ENCODE measurements at places on chromosomes 7 and 10. TPM values are rescaled to one million over a fixed set of nuclear protein-coding genes. Genes with fewer than 3 reads are reported as not detected.

The CFAP70 gene
- total RNA-seq, result 0.60 TPM

The RAPGEF5 gene
- 0.82 TPM for total RNA-seq

The BTBD16 gene
- not detected for total RNA-seq

The LRRC4 gene
- not detected for total RNA-seq

The SNX13 gene
- total RNA-seq, result 26.3 TPM

The ABCC2 gene
- 0.99 TPM for total RNA-seq

The IQCE gene
- total RNA-seq, result 5.4 TPM

The CFTR gene
- not detected for total RNA-seq

The CABCOCO1 gene
- not detected for total RNA-seq

The C7orf57 gene
- total RNA-seq, result 1.0 TPM

The MDFIC gene
- 57.1 TPM for total RNA-seq

The ZNF316 gene
- 17.2 TPM for total RNA-seq

The TMEM60 gene
- total RNA-seq, result 9.2 TPM

The PLCE1 gene
- total RNA-seq, result not detected

The PAX4 gene
- not detected for total RNA-seq

The SPDYE8 gene
- not detected for total RNA-seq

The UNC5B gene
- total RNA-seq, result 0.04 TPM

The ICA1 gene
- 0.96 TPM for total RNA-seq

DNA sequence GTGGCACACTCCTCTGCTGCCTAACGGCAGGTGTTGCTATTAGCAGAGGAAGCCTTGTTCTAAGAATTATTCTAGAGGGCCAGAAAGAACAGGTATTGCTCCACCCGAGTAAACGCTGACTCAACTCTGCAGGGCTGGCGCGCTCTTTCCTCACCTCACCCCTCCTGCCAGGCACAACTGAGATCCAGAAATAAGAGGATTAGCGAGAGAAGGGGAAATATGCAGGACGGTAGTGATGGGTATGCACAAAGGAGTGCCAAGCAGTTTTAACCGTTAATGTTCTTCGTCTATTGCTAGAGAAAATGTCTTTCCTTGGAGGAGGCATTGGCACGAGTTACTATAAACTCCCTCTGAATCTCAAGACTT, 369 bp upstream of the SCIN start:
- no peak overlapping the region for H3K27ac ChIP-seq
- DNase-seq, result no peak
- peaks cover 19% of the 10 kb centered on the region for H3K4me1 ChIP-seq
- H3K36me3 ChIP-seq, result no peaks in the 10 kb centered on the region
- H3K4me3 ChIP-seq, result peak overlapping the region; percentile 68
- peaks cover 72% of the 10 kb centered on the region for H3K27me3 ChIP-seq

DNA sequence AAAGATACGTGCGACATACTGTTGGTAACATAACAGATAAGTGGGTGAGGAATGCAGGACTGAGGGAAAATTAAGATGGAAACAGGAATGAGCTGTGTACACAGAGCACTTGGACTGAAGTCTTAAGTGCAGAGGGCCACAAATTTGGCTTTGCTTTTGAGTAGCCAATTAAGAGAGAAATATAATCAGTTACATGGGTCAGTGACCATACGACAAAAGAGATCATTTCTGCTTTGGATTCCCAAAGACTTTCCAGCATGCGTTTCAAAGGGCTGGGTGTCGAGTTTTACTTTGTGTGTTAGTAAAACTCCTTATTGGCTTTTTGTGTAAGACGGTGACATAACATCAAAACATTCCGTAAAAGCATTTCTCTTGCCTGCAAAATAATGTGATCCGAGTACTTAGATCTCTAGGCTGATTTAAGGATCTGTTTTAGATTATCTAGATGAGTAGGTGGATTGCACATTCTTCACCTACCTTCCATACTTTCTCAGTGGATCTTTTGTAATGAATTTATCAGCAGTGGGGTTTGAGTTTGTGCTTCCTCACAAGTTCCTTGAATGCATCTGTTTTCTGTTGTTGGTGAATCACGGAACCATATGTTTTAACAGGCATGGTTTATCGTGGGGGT, 7.5 kb downstream of the RABGEF1 start:
- H3K36me3 ChIP-seq, result peaks cover 4% of the 10 kb centered on the region
- no peak overlapping the region for H3K27ac ChIP-seq
- no peaks in the 10 kb centered on the region for H3K27me3 ChIP-seq
- H3K4me3 ChIP-seq, result no peak overlapping the region
- H3K4me1 ChIP-seq, result peaks cover 23% of the 10 kb centered on the region

- peaks cover 25% of the 10 kb centered on the region for H3K27me3 ChIP-seq
- peaks cover 2% of the 10 kb centered on the region for H3K4me1 ChIP-seq
- no peak for DNase-seq
- H3K27ac ChIP-seq, result no peak overlapping the region
- no peaks in the 10 kb centered on the region for H3K36me3 ChIP-seq
Observed at GRCh38 chr7:22183522-22184280, 173.3 kb downstream of the RAPGEF5 start.

DNA sequence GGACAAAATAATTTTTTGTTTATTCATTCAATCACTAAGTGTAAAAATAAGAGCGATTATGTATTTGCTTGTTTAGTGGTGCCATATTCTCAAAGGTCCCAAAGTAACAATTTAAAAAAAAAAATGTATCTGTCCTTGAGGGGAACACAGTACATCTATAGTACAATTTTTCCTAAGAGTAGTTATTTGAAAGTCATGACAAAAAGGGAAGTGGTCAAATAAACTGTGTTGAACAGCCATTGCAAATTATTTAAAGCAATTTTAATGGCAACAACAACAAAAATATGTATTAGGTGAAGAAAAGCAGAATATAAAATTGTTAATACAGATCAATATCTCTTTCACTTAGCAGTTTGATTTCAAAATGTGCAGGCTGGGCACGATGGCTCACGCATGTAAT, 943.5 kb downstream of the CNTNAP2 start:
- H3K4me1 ChIP-seq, result no peaks in the 10 kb centered on the region
- no peak for DNase-seq
- no peak overlapping the region for H3K4me3 ChIP-seq
- no peaks in the 10 kb centered on the region for H3K27me3 ChIP-seq
- H3K27ac ChIP-seq, result no peak overlapping the region

DNA sequence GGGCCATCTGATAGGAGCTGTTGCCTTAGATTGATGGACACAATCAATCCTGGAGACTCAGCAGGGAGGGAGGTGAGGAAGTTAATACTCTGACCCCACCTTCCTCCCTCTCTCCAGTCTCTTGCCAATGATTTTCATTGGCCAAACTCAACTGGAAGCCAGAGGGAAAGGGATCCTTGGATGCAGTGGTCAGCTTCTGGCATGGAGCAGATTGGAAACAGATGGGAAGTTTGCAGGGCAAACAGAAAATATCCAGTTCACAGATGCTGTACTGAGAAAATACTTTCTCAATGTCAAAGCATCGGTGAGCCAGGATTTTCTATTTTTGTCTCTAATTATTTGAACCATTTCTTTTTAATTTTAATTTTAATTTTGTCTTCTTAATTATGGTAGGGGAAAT, 170.8 kb downstream of the BBS9 start:
- no peaks in the 10 kb centered on the region for H3K27me3 ChIP-seq
- no peaks in the 10 kb centered on the region for H3K4me1 ChIP-seq
- DNase-seq, result no peak
- H3K36me3 ChIP-seq, result peaks cover 39% of the 10 kb centered on the region
- H3K27ac ChIP-seq, result no peak overlapping the region

- H3K4me3 ChIP-seq, result no peak overlapping the region
- H3K27me3 ChIP-seq, result no peaks in the 10 kb centered on the region
- H3K4me1 ChIP-seq, result peaks cover 30% of the 10 kb centered on the region
- H3K36me3 ChIP-seq, result peaks cover 6% of the 10 kb centered on the region
Observed at GRCh38 chr7:99080679-99081078, 63.2 kb downstream of the SMURF1 start.

- H3K4me3 ChIP-seq, result no peak overlapping the region
- H3K4me1 ChIP-seq, result no peaks in the 10 kb centered on the region
- no peaks in the 10 kb centered on the region for H3K36me3 ChIP-seq
- H3K27me3 ChIP-seq, result no peaks in the 10 kb centered on the region
- no peak for DNase-seq
Observed at GRCh38 chr7:1449501-1449900, 9.8 kb downstream of the MICALL2 start.

DNA sequence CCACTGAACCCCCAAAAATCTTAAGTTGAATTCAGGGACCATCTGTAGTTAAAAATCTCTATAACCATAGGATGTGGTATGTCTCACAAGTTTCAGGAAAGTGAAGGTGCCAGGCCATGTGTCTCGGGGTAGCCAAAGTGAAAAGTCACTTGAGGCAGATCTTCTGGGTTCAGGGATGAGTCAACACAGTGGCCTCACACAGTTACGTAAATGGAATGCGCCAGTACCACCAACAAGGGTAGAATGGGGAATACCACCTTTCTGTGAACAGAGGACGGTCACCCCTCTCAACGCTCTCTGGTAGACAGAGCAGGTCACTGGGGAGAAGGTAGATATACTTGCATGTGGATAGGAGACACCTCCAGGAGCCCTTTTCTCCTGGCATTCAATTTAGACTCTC, 71.4 kb downstream of the ELMO1 start:
- H3K27me3 ChIP-seq, result no peaks in the 10 kb centered on the region
- H3K4me3 ChIP-seq, result no peak overlapping the region
- DNase-seq, result no peak
- no peak overlapping the region for H3K27ac ChIP-seq

- H3K27me3 ChIP-seq, result peaks cover 4% of the 10 kb centered on the region
- H3K27ac ChIP-seq, result no peak overlapping the region
- H3K4me1 ChIP-seq, result no peaks in the 10 kb centered on the region
- no peak overlapping the region for H3K4me3 ChIP-seq
- H3K36me3 ChIP-seq, result no peaks in the 10 kb centered on the region
Observed at GRCh38 chr7:25795824-25796235, 356.2 kb upstream of the NFE2L3 start.

- H3K4me3 ChIP-seq, result no peak overlapping the region
- no peak for DNase-seq
- peaks cover 11% of the 10 kb centered on the region for H3K27me3 ChIP-seq
- H3K36me3 ChIP-seq, result no peaks in the 10 kb centered on the region
- H3K27ac ChIP-seq, result no peak overlapping the region
Observed at GRCh38 chr10:122487174-122487765, 25.9 kb downstream of the HTRA1 start.

GRCh38 chr7:40133561-40134427, 628 bp downstream of the MPLKIP start:
- H3K27ac ChIP-seq, result peak overlapping the region; percentile 96
- H3K36me3 ChIP-seq, result peaks cover 19% of the 10 kb centered on the region
- H3K4me3 ChIP-seq, result peak overlapping the region; percentile 92
- no peaks in the 10 kb centered on the region for H3K27me3 ChIP-seq

- no peaks in the 10 kb centered on the region for H3K27me3 ChIP-seq
- no peak overlapping the region for H3K4me3 ChIP-seq
- no peaks in the 10 kb centered on the region for H3K36me3 ChIP-seq
- peak; percentile 32 for DNase-seq
- no peak overlapping the region for H3K27ac ChIP-seq
Observed at GRCh38 chr7:128879939-128880746, 17.5 kb downstream of the ATP6V1F start.

- H3K36me3 ChIP-seq, result no peaks in the 10 kb centered on the region
- H3K4me3 ChIP-seq, result no peak overlapping the region
- DNase-seq, result no peak
- no peak overlapping the region for H3K27ac ChIP-seq
Observed at GRCh38 chr7:88377434-88377833, 70.7 kb upstream of the STEAP4 start.

DNA sequence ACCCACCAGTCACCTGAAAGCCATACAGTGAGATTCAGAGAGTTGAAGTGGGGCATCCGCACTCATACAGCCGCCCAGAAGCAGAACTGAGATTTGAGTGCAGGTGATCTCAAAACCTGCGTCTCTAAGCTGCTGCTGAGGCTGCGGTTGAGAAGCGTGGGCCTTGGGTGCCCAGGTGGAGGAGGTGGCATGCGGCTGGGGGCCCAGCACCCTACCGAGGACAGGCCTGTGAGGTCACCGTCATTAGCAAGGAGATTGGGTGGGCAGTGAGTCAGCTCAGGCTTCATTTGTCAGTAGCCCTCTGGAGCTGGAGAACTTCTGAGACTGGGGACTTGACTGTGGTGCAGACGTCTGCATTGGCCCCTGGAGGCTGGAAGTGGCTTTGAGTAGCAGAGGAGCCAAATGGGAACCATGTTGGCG, 29.8 kb downstream of the ZMIZ1 start:
- H3K36me3 ChIP-seq, result no peaks in the 10 kb centered on the region
- DNase-seq, result no peak
- H3K4me1 ChIP-seq, result peaks cover 27% of the 10 kb centered on the region
- no peak overlapping the region for H3K4me3 ChIP-seq
- H3K27ac ChIP-seq, result no peak overlapping the region
- H3K27me3 ChIP-seq, result no peaks in the 10 kb centered on the region

- no peaks in the 10 kb centered on the region for H3K27me3 ChIP-seq
- peaks cover 12% of the 10 kb centered on the region for H3K36me3 ChIP-seq
- H3K4me3 ChIP-seq, result no peak overlapping the region
Observed at GRCh38 chr7:140390466-140391190, 7.7 kb downstream of the SLC37A3 start.

- H3K36me3 ChIP-seq, result no peaks in the 10 kb centered on the region
- H3K27ac ChIP-seq, result no peak overlapping the region
- H3K4me1 ChIP-seq, result peaks cover 13% of the 10 kb centered on the region
Observed at GRCh38 chr7:116167177-116167576, 43.2 kb upstream of the TES start.

DNA sequence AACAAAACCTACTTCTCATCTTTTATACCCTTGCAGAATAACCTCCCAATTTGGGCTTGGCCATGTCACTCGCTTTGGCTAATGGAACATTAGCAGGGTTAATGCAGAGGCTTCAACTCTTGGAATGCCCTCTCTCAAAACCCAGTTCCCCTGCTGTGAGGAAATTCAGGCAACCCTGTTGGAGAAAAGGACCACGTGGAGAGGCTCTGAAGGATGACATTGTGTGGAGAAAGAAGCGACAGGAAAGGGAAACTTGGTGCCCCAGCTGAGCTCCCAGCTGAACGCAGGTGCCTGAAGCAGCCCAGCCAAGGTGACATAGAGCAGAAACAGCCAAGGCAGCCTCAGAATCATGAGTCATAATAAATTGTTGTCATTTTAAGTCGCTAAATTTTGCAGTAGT, 214.2 kb upstream of the GHITM start:
- H3K27ac ChIP-seq, result no peak overlapping the region
- H3K27me3 ChIP-seq, result peaks cover 20% of the 10 kb centered on the region
- no peak overlapping the region for H3K4me3 ChIP-seq
- no peaks in the 10 kb centered on the region for H3K4me1 ChIP-seq

DNA sequence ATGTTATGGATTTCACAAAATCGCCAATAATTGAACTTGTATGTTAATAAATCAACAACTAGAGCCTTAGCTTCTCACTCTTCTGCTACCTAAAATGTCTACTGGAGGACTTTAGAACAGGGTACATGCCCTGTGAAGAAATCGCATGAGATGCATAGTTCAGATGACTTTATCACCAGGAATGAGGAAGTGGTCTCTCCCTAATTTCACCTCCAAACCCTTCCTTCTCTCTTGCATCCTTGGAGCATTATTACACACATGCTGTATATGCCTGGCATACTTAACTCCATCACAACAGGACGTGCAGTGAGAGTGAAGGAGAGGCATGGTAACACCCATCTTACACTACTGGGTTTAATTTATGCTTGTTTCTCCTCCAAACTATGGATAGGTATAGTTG, 27.8 kb downstream of the RHEB start:
- H3K27ac ChIP-seq, result no peak overlapping the region
- DNase-seq, result no peak
- H3K27me3 ChIP-seq, result no peaks in the 10 kb centered on the region
- peaks cover 20% of the 10 kb centered on the region for H3K36me3 ChIP-seq
- H3K4me3 ChIP-seq, result no peak overlapping the region

All from activated naive CD8-positive, alpha-beta T cell treated with anti-CD3 and anti-CD28 coated beads for 36 hours (primary cell).